ENCODE measurements at places on chromosomes 6 and 20.

- DNase-seq: no peak
Measured at GRCh38 chr20:44398335-44398734, 42.8 kb downstream of the HNF4A start.

GRCh38 chr6:140380427-140381218 lies 1006.2 kb upstream of the CITED2 start:
- DNase-seq: no peak

DNA sequence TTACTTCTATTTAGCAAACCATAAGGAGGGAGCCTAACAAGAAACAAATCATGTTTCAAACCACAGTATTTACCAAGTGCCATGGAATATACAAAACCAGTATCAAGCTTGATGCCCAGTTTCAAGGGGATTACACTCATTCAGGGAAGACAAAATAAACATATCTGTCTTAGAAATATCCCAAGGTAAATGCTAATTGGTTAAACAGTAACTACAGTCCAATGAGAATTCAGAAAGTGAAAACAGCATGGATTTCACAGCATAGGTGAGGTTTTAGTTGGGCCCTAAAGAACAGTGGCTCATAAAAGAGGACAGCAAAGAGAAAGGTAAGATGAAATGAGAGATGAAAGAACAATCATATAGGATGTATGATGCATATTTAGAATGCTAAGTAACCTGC lies 110.3 kb downstream of the CHD6 start:
- no peak for DNase-seq

- no peak for DNase-seq
Measured at GRCh38 chr6:125361868-125362267, 60.1 kb upstream of the HDDC2 start.

DNA sequence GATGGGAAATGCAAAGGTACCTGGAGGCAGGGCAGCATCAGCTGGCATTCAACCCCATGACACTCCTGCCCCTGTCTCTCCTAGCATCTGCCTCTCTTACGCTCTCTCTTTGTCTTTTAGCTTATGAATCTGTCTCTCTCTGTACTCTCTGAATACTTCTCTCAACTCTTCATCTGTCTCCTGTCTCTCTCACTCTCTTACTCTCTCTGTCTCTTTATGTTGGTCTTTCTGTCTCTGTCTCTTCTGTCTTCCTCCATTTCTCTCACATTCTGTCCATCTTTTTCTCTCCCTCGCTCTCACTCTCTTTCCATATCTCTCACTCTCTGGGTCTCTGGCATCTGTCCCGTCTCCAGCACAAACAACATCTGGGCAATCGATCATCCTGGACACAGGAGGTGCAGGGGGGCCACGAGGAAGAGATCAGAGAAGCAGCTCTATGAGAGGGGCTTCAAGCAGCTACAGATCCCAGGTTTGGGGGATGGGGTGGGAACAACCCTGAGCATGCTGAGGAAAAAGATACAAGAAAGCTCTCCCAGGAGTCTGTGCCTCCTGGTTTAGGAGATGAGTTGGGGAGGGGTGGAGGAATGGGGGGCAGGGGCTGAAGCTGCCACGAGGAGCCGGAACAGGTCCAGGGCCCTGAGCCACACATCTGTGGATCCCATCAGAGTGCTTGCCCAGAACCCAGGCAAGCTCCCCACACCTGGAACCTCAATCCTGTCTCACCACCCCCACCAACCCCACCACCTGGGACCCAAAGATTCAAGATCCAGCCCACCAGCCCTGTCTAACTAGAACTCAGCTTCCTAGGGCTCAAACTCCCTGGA lies 2.4 kb downstream of the COL11A2 start:
- no peak for DNase-seq

- DNase-seq: no peak
Measured at GRCh38 chr6:45486736-45487135, 109.0 kb upstream of the SUPT3H start.
